ENCODE measurements at places on chromosomes 4 and X.
A peak's percentile ranks its signal among the peaks of the same experiment; 100 is the strongest.

DNA sequence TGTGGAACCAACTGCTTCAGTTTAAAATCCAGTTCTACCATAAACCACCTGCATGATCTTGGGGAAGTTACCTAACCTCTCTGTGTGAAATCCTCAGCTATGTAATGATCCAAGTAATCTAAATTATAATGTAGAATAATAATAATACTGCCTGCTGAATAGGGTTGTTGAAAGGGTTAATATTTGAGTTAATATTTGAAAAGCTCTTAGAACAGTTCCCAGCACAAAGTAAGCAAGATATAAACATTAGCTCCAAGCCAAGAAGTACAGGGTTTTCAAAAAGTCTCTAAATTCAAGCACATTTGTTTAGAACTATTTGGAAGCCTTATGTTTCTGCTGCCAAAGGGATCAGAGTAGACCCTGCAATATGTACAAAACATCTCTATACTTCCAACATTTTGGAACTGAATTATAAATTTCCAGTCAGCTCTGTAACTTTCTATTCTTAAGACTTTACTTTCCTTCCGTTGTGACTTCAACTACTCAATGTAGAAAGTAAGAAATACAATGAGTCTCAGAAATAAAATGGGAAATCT is 76.7 kb upstream of the FAM9C start:
- no peak for DNase-seq

- DNase-seq, result no peak
These were observed 70.6 kb downstream of the KIT start for GRCh38 chr4:54728368-54728767.

DNA sequence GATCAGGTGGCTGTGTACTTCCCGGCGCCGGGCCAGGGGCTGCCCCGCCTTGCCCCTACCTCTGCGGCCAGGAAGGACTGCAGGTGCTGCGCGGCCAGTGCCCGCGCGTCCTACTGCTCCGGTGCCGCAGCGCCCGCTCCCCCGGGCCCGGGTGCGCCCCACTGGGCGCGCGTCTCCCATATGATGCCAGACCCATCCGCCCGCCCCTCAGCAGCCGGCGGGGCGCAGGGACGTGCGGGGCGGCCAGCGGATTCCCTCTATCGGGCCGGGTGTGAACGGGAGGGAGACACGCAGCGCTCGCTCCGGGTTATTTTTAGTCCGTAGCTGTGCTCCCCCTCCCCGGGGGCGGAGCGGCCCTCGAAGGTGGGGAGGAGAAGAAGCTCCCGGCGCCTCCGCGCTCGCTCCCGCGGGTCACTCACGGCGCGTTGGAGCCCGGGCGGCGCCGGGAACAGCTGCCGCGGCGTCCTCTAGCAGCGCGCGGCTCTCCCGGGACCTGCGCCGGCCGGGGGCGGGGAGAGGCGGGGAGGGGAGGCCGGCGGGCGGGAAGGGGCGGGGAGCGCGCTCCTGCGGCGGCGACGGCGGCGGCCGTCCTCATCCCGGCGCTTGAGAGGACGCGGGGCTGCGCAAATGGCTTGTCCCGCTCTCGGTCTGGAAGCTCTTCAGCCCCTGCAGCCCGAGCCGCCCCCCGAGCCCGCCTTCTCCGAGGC is 103.6 kb downstream of the UCHL1 start:
- DNase-seq, result peak; percentile 67

- peak; percentile 51 for DNase-seq
These were observed 449 bp downstream of the FBXL5 start for GRCh38 chr4:15654593-15655222.

- DNase-seq, result no peak
These were observed 30.2 kb downstream of the NEK1 start for GRCh38 chr4:169582203-169582602.

DNA sequence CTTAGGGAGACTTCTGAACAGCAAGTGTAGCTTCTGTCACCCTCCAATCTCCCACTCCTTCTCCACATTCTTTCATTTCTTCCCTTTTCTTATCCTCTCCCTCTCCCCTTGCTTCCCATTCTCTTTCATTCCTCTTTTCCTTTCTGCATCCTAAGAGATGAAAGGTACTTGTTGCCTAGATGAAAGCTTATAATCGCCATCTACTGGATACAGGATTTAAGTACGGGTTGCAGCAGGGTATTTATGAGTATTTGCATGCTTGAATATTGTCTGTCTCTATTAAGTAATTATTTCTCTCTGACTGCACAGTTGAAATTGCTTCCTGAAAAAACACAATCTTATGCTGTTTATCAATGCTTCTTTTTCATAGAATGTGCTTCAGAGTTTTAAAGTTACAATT is 174.0 kb upstream of the TENT5D start:
- DNase-seq, result peak; percentile 2

DNA sequence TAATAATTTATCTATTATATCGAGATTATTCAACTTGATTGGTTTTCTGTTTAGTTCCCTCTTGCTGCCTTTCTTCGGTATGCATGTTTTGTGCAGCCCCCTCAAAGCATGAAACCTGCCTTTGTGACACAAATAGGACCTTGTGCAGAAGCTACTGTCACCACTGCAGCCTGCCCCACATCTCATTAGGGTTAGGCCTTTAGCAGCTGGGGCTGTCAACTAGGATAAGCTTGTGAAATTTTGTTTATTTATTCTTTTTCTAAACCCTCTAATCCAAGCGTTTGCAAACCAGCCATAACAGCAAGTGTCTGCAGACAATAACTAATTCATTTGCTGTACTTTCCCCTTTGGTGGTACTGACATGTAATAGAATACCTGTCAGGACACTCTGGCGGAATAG is 258.9 kb downstream of the RCHY1 start:
- DNase-seq, result no peak

DNA sequence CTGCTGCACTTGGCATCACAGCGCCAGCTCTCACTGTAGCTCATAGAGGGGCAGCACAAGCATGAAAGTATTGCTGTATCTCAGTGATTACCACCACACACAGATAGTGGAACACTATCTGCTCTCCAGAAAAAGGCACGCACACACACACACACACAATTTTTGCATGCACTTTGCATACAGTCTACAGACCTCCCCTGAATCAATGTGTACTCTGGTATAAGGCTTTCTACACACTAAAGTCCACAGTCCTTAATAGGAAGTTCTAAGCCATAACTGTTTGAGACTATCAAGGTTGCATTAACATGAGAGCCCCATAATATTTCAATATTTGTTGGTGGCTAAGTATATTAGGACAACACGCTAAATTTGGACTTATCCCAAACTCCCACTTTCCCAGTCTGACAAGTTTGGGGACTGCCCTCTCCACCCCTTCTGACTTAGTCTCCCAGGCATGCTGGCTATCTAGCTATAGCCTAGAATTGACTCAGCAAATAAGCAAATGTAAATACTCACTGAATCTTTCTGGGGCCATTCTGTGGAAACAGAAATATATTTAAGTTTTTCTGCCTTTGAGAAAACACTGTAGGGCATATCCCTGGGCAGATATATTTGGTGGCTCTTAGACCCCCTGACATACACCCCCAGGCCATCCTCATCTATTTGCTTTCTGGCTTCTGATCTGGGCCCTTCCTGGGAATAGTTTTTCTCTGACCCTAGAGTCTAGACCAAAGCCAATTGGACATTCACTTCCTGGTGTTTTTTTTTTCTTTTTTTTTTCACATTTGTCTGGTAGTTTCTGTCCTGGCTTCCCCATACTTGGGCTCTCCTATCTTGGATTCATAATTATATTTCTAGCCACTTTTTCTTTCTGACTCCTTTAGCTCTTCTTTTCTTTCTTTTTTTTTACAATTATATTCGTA is 36.4 kb upstream of the CT47C1 start:
- DNase-seq, result no peak

GRCh38 chr4:41538887-41539498 is 1.0 kb downstream of the LIMCH1 start:
- no peak for DNase-seq

- no peak for DNase-seq
These were observed 647.8 kb upstream of the LCORL start for GRCh38 chr4:18669390-18669789.

DNA sequence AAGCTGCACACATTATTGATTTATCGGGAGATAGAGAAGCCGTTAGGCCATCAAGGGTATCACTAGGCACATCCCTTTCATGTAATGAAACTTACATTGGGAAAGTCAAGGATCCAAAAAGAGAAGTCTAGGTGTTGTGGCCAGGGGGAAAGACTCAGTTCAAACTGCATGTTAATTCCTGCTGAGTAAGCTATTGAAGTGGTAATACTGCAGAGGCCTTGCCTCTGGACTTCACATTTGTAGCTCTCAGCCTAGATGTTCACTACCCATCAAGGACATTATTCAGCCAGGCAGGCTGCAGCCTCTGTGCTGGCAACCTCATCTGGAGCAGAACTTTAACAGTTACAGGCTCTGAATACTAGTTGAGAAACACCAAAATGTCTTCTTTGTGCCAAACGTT is 2094.5 kb upstream of the AGA start:
- no peak for DNase-seq

DNA sequence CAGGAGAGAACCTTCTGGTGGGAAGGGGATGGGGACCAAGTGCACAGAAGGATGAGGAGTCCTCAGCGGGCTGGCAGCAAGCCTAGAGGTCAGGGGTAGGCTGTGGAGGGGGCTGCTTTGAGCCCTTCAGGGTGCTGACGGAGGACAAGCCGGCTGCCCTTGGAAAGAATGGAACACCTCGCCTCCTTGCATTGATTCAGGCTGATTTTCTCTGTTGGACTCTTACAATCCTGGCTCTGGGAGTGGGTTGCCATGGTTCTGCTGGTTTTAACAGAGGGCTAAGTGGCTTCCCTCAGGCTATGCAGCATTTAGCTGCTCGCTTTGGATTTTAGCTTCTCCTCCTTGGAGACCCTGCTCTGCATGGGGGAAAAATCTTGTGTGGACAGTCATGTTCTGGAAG is 49.4 kb upstream of the CHRNA9 start:
- no peak for DNase-seq

DNA sequence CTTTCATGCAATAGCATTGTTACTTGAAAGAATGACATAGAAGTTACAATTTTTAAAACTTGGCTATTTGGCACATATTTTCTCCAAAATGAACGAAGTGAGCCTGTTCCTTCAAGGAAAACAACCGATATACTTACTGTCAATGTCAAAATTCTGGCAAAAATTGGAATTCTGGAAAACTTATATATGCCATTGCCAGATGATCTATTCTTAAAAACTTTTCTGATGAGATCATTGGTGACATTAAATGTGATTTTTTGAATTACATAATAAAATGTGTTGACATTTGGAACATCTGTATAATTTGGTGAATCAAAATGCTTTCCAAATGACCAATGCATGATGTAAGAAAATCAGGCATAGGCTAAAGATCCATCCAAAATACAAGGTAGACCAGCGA is 209.0 kb downstream of the SCFD2 start:
- no peak for DNase-seq

GRCh38 chr4:82842593-82842992 is 44.0 kb upstream of the SCD5 start:
- DNase-seq, result no peak

- DNase-seq, result no peak
These were observed 37.5 kb downstream of the AFAP1 start for GRCh38 chr4:7902101-7902553.

DNA sequence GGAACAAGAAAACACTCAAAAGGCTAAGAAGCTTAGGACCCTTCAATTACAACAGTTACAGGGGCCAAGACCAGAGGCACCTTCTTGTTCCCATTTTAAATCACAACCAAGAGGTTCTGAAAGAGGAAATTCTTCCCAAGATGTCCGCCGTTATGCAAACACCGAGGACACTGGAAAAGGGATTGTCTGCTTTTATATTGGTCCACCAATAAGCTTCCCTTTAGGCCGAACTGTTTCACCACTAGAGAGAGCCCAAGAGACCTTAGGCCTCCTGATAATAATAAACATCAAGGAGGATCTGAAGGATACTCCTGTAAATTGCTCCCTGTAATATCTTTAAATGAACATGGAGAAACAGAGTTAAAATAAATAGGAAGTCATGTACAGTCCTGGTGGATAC is 92.6 kb upstream of the NLRP2B start:
- no peak for DNase-seq

DNA sequence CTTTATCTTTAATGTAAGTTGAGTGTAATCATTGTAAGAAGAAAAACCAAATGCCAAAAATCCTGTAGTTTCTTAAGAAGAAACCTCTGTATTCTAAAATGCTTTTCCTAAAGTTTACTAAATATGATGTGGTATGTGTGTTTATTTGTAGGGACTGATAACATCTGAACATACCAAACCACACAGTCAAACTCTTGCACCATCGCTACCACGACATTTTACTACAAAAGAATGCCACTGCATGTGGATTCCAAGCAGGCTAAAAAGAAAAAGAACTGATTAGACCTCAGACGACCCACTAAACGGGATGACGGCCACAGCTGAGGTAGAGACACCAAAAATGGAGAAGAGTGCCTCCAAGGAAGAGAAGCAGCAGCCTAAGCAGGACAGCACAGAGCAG is 46.1 kb downstream of the LAS1L start:
- no peak for DNase-seq

DNA sequence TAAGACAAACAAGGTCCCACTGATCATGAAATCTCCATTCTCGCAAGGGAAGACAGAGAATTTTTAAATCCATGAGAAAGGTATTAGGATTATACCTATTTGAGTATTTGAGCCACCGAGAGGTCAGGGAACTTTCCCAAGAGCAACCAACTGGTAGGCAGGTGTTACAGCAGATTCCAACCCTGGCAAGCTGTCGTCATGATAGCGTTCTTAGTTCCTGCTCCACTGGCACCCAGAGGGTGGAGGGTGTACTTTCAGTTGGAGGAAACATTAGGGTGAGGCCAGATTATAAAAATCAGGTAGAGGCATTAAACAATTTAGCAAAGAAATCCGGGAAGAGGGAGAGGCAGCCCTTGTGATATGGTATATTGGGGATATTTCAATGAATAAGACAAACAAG is 23.3 kb downstream of the COQ2 start:
- no peak for DNase-seq

- no peak for DNase-seq
These were observed 35.6 kb downstream of the NELFA start for GRCh38 chr4:1973218-1973617.

Data from NCI-H345 (cell line).